ENCODE measurements at places on chromosomes 16 and 17. TPM values are rescaled to one million over a fixed set of nuclear protein-coding genes. Genes with fewer than 3 reads are reported as not detected.

The CCT6B gene
- 5.4 TPM for polyA plus RNA-seq

The SCN4A gene
- 1.3 TPM for polyA plus RNA-seq

The ZNF469 gene
- 2.1 TPM for polyA plus RNA-seq

The PRSS53 gene
- polyA plus RNA-seq, result 0.48 TPM

The NPB gene
- polyA plus RNA-seq, result 0.39 TPM

The IKZF3 gene
- 0.14 TPM for polyA plus RNA-seq

The CASKIN1 gene
- polyA plus RNA-seq, result 1.8 TPM

The NPIPB12 gene
- polyA plus RNA-seq, result 12.9 TPM

- no peak for DNase-seq
Measured at GRCh38 chr17:43842975-43843325, 4.0 kb upstream of the CD300LG start.

DNA sequence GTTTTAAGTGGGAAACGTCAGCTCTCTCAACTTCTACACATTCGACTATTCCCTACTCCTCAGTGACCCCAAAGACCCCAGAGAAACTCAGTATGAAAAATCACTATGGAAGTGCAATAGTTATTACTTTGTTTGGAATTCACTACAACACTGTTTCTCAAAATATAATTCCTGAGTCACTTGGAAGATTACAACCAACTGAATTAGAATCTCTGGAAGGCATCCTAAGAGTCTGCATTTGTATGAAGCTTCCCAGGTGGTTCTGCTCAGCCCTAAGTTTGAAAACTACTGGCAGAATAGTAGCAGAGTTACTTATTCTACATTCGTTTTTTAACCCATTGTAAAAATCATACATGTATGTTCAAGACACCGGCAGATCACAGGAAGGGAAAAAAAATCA, 525.6 kb downstream of the MAF start:
- DNase-seq, result no peak

- no peak for DNase-seq
Measured at GRCh38 chr16:50626868-50627267, 54.2 kb downstream of the SNX20 start.

DNA sequence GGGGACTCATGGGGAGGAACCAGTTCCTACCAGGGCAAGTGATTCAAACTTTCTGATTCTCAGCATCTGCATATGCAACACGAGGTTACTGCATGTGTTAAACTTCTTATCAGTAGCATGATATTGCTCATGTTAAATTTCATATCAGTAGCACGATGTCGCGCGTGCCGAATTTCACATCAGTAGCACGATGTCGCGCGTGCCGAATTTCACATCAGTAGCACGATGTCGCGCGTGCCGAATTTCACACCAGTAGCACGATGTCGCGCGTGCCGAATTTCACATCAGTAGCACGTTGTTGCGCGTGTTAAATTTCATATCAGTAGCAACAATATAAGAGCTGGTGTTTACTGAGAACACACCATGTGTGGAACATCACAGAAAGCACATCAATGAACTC, 221.6 kb downstream of the GSG1L start:
- DNase-seq, result no peak

DNA sequence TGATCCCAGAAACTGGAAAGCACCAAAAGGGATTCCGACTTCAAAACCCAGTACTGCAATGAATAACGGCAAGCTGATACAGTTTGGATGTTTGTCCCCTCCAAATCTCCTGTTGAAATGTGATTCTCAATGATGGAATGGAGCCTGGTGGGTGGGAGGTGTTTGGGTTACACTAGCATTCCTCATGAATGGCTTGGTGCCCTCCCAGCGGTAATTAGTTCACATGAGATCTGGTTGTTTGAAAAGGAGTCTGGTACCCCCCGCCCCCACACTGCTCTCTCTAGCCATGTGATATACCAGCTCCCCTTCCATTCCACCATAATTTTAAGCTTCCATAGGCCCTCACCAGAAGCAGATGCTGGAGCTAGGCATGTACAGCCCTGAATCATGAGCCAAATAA, 40.1 kb downstream of the RANBP10 start:
- DNase-seq, result peak; percentile 24

DNA sequence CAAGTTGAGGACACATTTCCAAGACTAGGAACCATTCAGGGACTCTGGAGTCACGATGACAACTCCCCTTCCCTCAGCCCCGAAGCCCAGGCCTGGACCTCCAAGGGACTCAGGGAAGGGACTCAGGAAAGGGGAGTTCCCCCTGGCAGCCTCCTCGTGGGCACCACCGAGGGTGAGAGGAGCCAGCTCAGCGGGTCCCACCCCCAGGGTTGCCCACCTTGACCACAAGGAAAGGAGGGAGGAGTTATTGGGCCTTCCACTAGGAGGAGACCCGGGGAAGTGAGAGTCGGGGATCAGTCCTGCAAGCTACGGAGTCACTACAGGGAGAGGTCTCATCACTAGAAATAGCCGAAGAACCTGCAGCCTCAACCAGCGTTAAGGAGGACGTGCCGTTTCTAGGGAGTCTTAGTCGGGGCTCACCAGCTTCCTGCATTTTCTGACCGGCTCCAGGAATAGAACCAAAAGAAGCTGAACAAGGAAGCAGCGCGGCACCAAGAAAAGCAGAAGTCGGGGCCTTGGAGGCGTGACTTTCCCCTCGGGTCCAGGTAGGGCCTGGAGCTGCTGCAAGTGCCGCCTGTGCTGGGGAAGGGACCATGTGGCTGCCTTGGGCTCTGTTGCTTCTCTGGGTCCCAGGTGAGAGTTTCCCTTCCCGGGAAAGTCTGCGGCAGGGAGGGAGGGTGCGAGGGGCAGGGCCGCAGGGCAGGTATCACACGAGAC, at the start of gene CD300A:
Gene CD300A, plus strand, starts transcription at position 524 of the 717 bp plus-strand sequence. Its CDS starts 70 bp downstream, at position 594.
- DNase-seq, result no peak

DNA sequence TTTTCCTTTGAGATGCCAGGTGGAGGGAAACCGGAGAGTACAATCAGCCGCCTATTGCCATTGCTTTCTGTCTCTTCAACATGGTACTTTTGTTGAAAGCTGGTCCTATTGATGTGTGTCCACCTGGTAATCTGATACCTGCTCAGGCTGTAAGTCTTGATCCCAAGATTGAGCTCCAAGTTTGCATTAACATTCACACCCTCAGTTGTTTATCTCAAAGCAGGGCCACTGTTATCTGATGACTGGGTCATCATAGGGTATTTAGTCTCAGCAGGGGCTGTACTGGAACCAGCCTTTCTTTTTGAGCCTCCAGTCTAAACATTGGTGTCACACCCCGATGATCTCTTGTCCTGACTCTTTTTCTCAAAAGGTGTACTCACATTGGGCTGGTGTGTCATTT, 370.3 kb upstream of the TOM1L1 start:
- no peak for DNase-seq

DNA sequence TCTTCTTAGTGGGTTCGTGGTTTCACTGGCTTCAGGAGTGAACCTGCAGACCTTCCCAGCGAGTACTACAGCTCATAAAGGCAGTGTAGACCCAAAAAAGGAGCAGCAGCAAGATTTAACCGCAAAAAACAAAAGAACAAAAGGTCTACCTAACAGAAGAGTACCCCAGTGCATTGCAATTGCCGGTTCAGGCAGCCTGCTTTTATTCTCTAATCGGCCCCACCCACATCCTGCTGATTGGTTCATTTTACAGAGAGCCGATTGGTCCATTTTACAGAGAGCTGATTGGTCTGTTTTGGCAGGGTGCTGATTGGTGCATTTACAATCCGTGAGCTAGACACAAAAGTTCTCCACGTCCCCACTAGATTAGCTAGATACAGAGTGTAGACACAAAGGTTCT, 2.0 kb upstream of the ARRB2 start:
- DNase-seq, result no peak

DNA sequence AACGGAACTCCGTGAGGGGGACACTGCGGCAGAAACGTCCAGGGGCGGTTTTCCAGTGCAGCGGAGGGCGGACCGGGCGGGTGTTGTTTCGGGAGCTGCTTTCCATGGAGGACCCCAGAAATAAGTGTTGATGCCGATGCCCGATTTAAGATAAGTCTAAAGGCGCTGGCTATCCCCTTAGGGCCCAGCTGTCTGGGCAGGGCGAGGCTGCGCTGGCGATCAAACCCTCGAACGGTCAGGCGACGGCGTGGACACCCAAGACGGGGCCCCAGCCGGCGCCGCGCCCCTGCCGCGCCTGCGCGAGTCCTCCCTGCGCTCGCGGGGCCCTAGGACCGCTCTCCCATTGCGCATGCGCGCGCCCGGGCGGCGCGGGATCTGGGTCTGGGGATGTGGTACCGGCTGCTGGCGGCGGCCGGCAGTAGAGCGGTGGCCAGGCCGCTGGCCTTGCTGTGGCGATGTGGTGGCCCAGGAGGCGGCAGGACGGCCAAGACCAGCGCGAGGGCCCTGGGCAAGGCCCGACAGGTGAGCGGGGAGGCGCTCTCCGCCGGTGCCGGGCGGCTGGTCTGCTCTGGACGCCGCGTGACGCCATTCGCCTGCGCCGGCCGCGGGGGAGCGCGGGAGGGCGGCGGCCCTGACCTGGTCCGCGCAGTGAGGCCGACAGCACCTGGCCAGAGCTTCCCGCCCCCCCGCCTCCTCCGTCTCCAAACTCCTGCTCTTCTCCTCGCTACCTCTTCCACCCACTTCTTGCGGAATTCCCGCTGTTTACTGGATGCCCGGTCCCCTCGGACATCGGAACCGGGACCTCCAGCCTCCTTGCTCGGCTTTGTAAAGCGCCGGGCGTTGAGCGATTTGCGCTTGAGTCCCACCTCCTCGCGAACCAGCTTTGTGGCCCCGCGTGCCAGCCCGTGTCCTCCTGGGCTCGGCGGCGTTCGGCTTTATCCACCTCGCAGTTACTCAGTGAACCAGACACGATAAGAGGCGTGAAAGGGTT, 24.0 kb downstream of the DEF8 start:
- peak; percentile 77 for DNase-seq

DNA sequence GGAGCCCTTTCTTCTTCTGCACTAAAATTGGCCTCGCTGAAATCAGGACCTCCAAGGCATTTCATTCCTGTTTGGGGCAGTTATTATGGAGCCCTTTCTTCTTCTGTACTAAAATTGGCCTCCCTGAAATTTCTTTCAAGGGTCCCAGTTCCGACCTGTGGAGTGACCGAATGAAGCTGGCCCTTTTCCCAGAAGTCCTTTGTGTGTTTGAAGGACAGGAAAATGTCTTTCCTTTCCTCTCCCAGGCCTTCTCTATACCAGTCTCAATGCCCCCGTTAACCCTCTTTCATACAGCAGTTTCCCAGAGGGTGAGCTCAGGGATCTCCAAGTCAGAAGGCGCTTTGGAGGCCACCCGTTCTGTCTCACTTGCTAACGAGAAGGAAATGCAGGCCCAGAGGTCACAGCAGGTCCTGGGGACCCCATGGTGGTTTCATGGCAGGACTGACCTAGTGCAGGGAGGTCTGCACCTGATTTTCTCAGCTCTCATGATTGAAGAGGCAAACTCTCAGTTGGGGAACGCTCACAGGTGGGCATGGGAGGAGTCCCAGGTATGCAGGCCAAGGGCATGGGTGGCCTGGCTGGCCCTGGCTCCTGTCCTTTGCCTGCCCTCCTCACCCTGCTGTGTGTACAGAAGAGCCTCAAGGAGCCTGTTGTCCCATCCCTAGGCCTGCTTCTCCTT, 37.1 kb upstream of the DOC2B start:
- no peak for DNase-seq

- DNase-seq, result no peak
Measured at GRCh38 chr17:34242587-34243363, 12.3 kb upstream of the CCL2 start.

GRCh38 chr16:1428511-1428910, 2.4 kb upstream of the PERCC1 start:
- no peak for DNase-seq

DNA sequence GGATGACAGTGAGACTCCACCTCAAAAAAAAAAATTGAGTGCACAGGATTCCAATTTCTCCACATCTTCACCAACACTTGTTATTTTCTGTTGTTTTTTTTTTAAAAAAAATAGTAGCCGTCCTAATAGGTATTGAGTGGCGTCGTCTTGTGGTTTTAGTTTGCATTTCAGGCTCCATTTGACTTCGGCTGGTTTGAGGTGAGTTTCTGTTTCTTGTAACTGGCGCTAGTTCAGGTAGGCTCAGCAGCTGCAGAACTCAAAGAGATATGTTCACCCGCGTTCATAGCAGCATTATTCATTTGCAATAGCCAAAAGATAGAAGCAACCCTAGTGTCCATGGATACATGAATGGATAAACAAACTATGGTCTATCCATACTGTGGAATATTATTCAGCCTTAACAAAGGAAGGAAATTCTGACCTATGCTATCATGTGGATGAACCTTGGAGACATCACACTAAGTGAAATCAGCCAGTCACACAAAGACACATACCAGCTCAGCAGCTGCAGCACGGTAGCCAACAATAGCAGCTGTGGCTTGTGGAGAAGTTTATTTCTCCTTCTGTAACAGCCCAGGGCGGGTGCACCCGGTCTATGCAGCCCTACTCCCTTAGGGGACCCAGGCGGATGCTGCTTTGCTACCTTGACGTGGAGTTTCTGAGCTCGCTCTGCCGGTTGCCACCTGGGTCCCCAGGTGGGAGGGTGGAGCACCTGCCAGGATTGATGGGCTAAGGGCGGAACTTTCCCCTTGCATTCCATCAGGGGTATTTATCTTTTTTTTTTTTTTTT, 44.9 kb downstream of the TMEM235 start:
- no peak for DNase-seq

- no peak for DNase-seq
Measured at GRCh38 chr16:80989801-80990200, 16.9 kb downstream of the CMC2 start.

- no peak for DNase-seq
Measured at GRCh38 chr17:63295288-63295687, 150.8 kb downstream of the CYB561 start.

DNA sequence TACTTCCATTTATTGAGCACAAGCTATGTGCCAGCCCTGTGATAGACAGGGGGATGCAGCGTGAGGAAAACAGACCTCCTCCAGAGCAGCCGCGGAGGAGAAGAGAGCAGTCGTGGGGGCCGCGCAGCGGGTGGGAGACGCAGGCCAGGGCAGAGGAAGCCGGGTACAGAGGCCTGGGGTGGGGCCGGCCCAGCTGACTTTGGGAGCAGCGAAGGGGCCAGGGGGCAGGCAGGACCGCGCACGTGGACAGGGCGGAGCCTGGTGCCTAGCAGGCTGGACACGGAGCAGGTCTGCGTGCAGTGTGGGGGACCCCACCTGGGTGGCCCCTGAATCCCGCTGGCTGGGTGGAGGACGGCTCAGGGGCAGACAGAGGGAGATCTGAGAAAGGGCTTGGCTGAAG, 46.2 kb downstream of the ZFPM1 start:
- no peak for DNase-seq
